ENCODE measurements at places on chromosomes 7 and 10.

- no peak for DNase-seq
These were observed 145.9 kb downstream of the CTNNA3 start for GRCh38 chr10:67550046-67550445.

GRCh38 chr10:53843736-53844362 lies 957.2 kb downstream of the PCDH15 start:
- no peak for DNase-seq

- DNase-seq: no peak
These were observed 10.5 kb downstream of the YME1L1 start for GRCh38 chr10:27143686-27144085.

DNA sequence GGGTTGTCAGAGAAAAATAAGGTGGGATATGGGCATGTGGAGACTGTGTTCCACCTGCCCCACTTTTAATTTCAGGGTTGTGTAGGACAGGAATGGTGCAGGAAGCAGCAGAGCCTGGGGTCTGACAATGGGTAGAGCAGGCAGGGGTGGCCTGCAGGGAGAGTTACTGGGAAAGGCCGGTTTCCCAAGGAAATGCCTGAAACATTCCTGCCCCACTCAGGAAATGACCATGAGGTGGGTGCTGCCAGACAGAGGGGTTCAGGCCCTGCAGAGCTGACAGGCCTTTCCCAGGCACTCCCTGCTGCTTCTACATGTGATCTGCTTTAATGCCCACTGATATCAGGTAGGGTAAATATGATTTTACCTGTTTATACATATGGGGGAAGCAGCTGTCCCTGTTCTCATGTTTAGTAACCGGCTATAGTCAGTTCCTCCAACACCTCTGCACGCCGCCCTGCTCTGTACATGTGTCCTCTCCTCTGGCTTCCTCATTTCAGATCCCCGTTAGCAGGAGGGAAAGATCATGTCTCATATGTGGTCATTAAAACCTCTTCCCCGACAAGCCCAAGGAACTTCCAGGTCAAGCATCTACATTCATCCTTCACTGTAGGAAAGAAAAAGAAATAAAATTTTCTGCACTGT lies 118.6 kb upstream of the PRSS58 start:
- DNase-seq: no peak

- DNase-seq: peak; percentile 21
These were observed 3.7 kb downstream of the NRP1 start for GRCh38 chr10:33330543-33331378.

GRCh38 chr7:137774793-137775201 lies 72.0 kb downstream of the DGKI start:
- no peak for DNase-seq

GRCh38 chr10:9800571-9800970 lies 1217.1 kb upstream of the CELF2 start:
- DNase-seq: no peak
